NCI-H2081 treated with DMSO at 0.1 percent for 48 hours (cell line): ENCODE measurements at places on chromosomes 12 and 14.

GRCh38 chr12:12022306-12022936 is 48.3 kb upstream of the BCL2L14 start:
- no peak for DNase-seq

DNA sequence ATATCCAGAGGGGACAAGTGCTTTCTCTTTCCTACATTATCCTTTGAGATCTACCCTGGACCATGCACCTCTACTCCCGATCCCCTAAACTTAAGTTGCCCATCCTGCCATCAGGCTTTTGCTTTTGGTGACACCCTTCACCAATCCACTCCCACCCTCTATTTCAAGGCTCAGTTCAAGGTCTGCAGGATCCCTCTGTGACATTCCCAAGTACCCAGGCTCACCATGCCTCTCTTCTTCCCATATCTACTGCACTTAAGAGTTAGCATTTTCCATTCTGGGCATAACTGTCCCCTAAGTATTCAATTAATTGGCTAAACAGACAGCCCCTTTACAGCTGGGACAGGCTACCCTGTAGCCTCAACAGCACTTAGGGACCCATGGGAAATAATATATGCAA is 3.1 kb downstream of the NFYB start:
- DNase-seq, result no peak

- DNase-seq, result no peak
These were observed 2.6 kb downstream of the EGLN3 start for GRCh38 chr14:33948145-33948868.

DNA sequence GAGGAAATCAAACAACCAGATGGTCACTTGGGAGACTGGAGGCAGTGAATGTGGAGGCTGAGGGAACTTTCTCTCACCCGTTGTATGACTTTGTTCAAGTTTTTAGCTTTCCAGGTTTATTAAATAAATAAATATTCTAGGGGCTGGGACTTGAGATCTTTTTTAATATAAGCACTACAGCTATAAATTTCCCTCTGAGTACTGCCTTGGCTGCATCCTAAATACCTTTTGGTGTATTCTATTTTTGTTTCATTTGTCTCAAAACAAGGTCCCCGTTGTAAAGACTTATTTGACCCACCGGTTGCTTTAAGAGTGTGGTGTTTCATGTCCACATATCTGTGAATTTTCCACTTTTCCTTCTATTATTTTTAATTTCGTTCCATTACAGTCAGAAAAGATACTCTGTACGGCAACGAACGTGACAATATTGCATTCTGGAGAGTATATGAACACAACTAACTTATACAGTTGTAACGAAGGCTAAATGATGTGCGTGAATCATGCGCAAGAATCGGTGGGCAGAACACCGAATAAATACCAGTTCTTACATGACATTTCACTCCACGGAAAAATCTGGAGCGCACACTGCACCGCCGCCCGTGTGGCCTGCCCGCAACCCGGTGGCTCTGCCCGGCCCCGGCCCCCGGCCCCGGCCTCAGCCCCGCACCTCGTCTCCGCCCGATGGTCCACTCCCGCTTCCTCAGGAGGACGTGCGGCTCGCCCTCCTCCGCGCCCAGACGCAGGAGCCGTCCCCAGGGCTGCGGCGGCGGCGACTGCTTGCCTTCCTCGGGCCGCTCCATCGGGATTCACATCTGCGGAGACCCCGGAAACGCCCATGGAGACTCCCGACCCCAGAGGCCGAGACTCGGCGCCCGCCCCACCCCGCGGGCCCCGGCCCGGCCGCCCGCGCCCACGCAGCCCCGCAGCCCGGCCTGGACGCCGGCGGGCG is 602 bp downstream of the CHFR start:
- DNase-seq, result no peak

GRCh38 chr12:59431266-59431665 is 164.6 kb upstream of the SLC16A7 start:
- no peak for DNase-seq

DNA sequence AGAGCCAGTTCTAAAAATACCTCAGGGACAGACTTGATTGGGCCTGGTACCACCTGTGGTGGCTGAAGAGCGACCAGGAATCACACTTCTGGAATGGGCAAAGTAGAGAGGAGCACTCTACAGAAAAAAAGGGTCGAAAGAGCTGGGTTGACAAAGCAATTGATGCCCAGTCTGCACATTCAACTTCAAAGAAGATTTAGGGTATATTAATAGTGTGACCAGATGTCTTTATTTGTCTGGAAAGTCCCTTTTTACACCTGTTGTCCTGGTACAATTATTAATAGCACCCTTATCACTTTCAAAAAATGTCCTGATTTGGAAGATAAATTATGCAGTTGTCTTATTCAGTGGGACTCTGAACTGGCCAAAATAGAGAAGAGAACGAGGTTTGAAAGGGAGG is 137.5 kb downstream of the DYRK2 start:
- no peak for DNase-seq

DNA sequence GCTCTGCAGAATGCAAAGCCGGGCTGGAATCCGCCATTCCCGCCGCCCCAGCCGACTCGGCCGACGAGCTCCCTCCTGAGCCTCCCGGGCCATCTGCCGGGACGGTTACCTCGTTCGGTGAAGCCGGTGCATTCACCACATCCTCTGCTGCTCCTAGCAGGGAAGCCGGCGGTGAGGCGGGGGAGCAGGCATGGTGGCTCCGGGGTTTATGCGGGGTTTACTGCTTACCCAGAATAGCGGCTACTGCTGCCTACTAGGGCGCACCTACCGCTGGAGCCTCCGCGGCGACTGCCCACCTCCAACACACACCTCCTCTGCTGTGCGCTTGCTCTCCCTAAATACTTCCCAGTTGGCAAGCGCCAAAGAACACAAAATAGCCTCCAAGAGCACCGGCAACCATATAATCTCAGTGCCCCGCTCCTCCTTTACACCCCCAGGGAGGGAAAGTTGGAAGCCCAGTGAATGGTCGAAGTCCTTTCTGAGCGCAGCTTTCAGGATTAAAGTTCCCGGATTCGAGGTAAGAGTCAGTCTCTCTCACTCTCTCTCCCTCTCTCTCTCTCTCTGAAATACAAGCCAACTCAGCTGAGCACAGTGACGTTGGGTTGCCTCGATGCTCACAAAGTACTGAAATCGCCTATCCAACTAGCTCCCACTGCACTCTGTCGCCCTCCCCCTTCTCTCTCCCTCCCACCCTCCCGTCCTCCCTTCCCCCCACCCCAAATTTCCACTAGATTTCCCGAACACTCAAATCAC is at the start of gene TBX5:
Gene TBX5 (minus strand): TSS at position 626 of the 753 bp plus-strand sequence. CDS start 2,246 bp downstream, outside the sequence.
- DNase-seq, result no peak

- no peak for DNase-seq
These were observed 1062.8 kb upstream of the NOVA1 start for GRCh38 chr14:27660683-27661082.

DNA sequence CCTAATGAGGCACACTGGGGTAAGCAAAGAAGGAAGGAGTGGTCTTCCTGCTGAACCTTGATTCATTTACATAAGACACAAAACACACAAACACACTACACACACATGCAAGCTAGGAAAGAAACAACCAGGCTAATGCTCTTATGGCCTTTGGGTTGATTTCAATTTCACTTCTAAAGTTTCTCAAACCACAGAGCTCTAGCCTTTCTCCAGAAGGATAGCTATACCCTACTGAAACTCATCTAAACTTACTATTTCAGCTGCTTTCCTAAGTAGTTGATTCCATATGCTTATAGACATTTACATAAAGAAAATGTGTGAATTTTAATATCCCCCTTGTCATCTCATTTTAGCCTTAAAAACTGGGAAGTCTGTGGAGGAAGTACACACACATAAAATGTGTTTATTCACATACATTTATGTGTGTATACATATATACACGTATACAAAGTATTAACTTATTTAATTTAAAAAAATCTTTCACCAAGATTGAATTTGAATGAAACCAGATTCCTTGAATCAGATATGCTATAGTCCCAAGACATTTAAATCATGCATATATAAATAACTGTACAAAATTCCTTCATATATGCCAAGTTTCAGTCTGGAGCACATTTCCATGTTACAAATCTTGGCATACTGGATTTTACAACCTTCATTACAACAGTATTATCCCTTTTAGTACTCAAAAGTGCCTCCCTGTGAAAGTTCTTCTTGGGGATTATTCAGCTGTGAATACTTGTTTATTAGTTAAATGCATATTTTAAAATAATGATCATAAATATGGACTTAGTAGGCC is 231.8 kb upstream of the NPAS3 start:
- DNase-seq, result no peak

GRCh38 chr12:47870175-47870781 is 34.5 kb downstream of the VDR start:
- no peak for DNase-seq

DNA sequence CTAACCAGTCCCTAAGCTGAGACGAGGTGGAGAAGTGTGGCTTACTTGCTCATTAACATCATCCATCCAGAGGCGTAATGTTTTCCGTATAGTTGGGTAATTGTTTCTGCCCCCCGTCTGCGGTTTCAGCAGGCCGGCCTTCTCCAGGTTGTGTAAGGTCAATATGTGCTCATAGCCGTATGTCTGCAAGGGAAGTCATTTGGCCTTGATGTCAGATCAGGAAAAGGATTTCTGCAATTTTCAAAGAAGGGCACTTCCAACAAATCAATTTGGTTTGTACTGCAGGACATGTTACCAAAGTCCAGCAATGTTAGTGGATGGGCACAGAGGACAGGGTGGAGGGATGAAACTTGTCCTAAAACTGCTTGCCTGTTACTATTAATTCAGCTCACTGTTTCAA is 9.9 kb upstream of the DIABLO start:
- no peak for DNase-seq

- DNase-seq, result no peak
These were observed 258.9 kb downstream of the VRK1 start for GRCh38 chr14:97056086-97056485.

DNA sequence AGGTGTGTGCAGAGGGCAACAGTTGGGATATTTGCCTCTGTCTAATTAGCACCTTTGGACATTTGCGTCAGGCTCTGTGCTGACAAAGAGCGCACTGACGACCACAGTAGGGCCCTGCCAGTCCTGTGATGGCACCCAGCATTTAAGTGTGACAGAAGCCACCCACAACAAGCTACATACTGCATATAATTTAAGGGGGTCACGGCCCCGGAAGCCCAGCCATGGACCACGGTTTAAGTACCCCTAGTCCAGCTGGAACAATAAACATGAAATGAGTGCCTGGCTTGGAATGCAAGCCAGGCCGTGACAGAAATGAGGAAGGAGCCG is 16.8 kb upstream of the DYNC1H1 start:
- no peak for DNase-seq

DNA sequence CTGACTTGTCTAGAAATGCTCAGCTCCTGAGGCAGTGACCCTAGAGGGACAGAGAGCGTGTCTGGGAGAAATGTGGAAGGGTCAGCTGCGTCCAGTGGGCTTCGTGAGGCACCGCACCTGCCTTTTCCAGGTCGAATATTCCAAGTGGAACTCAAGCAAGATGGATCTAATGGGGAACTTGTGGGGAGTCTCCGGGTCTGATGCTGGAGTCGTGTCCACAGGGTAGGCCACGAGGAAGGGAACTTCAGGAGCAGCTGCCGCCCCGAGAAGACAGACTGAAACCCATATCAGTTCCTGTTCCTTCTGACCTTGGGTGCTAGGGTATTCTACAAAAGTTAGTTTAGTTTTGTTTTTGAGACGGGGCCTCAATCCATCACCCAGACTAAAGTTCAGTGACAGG is 67.5 kb downstream of the TNFAIP2 start:
- DNase-seq, result no peak

DNA sequence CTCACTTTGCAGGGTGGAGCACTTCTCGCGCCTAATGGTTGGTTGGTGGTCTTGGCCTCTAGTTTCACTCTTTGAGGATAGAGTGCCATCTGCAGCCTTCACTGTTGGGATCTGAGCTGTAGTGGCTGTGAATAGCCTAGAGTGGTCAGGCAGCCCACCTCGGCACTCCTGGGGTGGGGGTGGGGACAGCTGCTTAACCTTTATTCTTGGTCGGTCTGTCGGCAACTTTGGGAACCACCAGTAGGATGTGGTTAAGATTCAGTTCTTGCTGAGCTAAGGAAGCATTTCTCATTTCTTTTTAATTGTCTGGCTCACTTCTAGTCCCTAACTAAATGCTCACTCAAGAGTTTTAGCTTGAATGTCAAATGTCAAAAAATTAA is 21.1 kb downstream of the TMBIM6 start:
- DNase-seq, result no peak

DNA sequence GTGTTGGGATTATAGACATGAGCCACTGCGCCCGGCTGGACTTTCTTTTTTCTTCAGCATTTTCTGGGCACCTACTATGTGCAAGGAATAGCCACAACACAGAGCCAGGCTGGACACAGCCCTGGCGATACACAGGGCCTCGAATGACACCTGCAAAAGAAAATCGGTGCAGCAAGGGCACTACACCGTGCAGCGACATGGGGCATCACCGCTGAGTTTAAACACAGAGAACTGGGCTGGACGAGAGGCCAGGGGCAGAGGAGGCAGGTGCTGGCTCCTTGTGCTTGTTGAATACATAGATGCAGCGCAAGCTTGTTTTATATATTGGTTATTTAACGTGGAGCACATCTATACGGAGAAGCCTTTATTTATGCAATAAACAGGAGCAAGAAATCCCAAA is 92.4 kb downstream of the SETD3 start:
- no peak for DNase-seq

- DNase-seq, result no peak
These were observed 128.5 kb downstream of the KIF26A start for GRCh38 chr14:104266631-104267575.

- no peak for DNase-seq
These were observed 371.8 kb downstream of the BTG1 start for GRCh38 chr12:91773749-91774429.
